CD4-positive, alpha-beta T cell (primary cell): ENCODE measurements at places on chromosomes 3 and 15.

DNA sequence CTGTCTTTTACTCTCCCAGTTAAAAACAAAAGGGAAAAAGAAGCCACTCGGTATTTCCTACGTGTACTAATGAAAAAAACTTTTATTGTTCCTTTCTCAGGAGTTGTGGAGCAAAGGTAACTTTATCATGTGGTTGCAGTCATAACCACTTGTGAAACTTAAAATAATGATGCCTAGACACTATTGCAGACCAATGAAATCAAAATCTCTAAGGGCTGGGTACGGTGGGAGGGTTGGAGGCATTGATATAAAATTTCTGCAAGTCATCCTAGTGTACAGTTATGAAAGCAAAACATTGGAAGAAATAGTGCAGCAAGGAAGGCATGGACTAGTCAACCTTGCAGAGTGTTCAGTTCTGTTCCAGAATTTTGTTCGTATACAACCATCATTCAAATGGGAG lies 808.8 kb downstream of the TUSC7 start:
- no peak for DNase-seq

- no peak for DNase-seq
These were observed 493.0 kb upstream of the NR2F2 start for GRCh38 chr15:95837341-95838004.

DNA sequence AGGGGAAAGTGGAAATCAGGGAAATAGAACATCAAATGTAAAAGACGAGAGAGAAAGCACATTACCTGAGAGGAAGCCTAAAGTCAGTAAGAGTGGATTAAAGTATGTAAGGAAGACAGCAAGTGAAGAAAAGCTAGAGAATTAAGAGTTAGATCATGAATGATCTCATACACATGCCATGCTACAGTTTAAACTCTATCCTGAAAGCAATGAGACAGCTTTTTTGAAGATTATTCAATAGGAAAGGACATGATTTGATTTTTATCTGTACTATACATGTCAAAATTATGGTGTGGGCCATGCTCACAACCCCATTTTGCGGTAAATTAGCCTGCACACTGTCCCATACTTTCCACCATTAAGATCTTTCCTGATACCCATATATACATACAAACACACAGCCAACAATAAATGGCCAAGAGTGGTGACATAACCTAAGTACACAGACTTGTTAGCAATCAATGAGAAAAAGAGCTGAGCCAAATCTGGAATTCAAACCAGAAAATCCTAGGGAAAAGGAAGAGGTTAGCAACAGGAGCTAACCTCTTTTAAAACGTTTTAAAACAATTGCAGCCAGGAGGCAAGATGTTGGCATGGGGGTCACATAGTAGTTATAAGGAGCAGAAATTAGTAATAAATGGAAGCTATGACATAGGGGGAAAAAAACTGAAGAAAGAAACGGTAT lies 4.5 kb downstream of the MYO9A start:
- no peak for DNase-seq

GRCh38 chr3:13195374-13195773 lies 122.1 kb upstream of the IQSEC1 start:
- DNase-seq, result no peak

DNA sequence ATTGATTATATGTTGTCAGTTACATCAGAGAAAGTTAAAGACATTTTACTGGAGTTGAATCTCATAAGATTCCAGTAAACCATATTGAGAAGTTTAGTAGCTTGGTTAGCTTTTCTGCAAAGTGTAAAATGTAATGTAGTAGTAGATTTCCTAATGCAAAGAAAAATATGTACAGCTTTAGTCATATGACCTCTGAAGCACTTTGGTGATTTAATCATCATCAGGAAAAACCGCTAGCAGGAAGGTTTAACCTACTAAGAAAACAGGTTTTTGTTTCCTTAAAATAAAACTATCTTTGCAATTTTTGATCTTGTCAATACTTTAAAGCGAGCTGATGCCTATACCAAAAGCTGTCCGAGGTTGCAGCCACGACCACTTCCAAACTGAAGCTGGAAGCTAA lies 364.6 kb upstream of the ZNF385D start:
- no peak for DNase-seq

DNA sequence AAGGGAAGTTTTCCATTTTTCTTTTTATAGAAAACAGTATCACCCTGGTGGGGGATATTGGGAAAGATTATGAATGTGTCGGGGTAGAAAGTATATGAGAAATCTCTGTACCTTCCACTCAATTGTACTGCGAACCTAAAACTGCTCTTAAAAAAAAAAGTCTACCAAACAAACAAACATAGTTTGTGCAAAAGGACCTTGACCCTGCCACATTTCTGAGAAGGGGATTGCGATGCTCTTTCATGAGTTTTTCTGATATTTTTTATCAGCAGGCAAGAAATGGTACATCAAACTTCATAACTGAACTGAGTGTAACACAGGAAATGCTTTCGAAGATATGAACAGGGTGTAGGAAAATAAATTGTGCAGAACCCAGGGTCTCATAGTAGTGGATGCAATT lies 286.0 kb downstream of the WDR72 start:
- DNase-seq, result no peak

GRCh38 chr15:73273181-73274002 lies 95.4 kb downstream of the HCN4 start:
- peak; percentile 68 for DNase-seq

- DNase-seq, result no peak
These were observed 14.9 kb downstream of the KBTBD12 start for GRCh38 chr3:127929818-127930413.

- DNase-seq, result no peak
These were observed 20.8 kb downstream of the COL6A6 start for GRCh38 chr3:130537673-130538304.

DNA sequence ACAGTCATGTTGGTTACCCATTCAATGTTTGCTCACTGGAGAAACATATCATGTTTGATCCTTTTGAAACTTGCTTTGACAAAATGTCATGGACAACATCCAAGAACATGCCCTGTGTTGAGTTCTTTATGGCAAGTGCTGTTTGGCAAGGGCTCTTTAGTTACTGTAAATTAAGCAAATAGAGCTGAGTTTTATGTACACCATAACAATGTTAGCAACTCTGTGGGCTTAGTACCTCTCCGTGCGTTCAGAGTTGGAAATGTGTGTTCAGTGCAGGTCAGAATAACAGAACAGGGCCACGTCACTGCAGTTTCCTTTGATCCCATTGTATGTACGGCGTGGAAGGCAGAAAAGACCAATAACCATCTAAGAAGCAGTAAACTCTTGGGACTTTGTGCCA lies 132.5 kb downstream of the MYRIP start:
- DNase-seq, result no peak

GRCh38 chr3:46614431-46614830 lies 2.1 kb downstream of the FAM240A start:
- DNase-seq, result no peak

GRCh38 chr3:125337506-125337905 lies 37.6 kb downstream of the ZNF148 start:
- no peak for DNase-seq

DNA sequence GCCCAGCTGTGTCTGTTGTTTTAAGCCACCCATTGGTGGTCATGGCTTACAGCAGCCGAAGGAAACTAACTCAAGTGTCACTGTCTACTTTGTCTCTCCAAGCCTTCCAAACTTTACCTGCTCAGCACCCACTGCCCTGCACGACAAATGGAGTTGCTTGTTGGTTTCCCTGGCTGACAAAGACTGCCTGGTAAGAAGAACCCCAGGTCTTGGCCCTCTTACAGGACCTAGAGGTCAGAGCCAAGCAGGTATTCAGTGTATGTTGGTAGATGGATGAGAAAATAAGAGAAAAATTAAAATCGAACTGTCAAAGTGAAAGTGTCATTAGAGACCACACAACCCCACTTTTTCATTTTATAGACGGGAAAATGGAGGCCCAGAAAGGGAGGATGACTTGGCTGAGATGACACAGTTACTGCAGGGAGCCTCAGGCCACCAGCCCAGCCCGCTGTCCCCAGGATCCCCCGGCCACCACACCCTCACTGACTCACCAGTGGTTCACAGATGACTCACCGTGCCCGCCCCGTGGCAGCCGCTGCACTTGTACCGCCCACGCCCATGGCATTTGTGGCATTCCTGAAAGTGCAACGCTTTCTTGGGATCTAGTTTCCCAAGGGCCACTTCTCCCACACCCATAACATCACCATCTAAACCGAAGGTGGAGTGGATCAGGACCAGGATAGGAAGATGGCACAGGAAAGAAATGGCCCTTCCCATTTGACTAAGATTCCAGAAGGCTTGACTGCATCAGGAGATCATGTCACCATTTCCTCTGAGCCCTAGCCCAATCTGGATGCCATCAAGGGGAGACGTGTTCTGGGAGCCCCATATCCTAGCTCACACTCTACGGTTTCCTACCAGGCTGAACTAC lies 15.2 kb downstream of the SSUH2 start:
- no peak for DNase-seq
